NCI-H1092 (cell line): ENCODE measurements at places on chromosomes 16 and 17.

GRCh38 chr17:75011401-75012095, 922 bp upstream of the MRPL58 start:
- no peak for DNase-seq

GRCh38 chr17:35731239-35731916, at the start of gene RASL10B:
TSS of gene RASL10B (plus strand) at chr17:35731639. CDS start at chr17:35735185, 3,546 bp downstream.
- no peak for DNase-seq

GRCh38 chr17:45117334-45117733, 15.0 kb downstream of the PLCD3 start:
- DNase-seq: no peak

- no peak for DNase-seq
Observed at GRCh38 chr16:29641561-29641960, 21.5 kb upstream of the SPN start.

DNA sequence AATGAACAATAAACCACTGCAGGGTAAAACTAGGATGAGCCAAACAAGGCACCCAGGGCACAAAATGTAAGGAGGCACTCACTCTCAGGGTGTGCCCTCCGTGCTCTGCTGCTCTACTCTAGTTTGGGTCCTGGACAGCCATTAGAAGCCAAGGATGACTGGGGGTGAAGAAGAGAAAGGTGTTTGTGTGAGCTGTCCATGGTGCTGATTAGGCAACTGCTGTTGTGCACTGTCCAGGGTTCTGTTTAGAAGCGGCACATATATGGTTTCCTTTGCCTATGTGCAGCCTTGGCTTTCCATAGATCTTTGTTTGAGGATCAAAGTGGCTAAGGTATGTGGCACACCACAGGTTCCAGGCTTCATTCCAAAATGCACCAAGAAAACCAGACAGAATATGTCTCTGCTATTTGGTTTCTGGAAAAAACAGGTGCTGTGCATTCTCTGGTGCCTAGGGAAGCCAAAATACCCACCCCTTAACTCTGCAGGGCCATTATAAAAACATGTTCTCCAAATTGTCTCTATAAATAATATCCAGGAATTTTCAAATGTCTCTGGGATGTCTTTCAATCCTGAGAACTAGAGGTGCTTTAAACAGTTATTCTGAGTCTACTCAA, 123.5 kb downstream of the CBLN1 start:
- DNase-seq: no peak

GRCh38 chr16:73053364-73054124, 5.6 kb upstream of the ZFHX3 start:
- peak; percentile 74 for DNase-seq

- no peak for DNase-seq
Observed at GRCh38 chr17:79658811-79659207, 48.0 kb upstream of the RBFOX3 start.

GRCh38 chr16:65176603-65177002, 54.7 kb upstream of the CDH11 start:
- no peak for DNase-seq

- DNase-seq: no peak
Observed at GRCh38 chr17:73623247-73623646, 21.0 kb downstream of the SDK2 start.

GRCh38 chr17:45248132-45248957, 13.5 kb downstream of the SPATA32 start:
- no peak for DNase-seq

DNA sequence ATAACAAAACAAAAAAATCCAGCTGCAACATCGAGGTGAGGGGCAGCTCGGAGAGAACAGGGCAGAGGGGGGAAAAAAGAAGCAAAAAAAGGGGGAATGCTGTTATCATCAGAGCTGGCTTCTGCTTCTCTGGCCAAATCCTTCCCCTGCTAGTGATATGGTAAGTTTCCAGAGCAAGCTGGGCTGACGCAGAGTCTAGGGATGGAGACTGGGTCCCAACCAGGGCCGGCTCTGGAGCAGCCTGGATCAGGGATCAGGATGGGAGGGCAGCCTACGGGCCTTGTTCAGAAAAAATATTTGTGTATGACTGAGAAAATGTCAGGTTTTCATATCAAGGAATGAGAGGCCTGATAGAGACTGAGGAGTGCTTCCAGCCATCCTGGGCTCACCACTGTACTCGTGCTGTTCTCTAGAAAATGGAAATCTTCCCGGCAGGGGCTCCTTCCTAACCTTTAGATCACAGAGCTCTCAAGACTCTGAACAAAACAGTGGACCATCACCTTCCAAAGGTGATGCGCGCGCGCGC, 726 bp upstream of the C1QTNF1 start:
- DNase-seq: no peak

GRCh38 chr16:65445313-65446260, 323.7 kb upstream of the CDH11 start:
- DNase-seq: no peak

DNA sequence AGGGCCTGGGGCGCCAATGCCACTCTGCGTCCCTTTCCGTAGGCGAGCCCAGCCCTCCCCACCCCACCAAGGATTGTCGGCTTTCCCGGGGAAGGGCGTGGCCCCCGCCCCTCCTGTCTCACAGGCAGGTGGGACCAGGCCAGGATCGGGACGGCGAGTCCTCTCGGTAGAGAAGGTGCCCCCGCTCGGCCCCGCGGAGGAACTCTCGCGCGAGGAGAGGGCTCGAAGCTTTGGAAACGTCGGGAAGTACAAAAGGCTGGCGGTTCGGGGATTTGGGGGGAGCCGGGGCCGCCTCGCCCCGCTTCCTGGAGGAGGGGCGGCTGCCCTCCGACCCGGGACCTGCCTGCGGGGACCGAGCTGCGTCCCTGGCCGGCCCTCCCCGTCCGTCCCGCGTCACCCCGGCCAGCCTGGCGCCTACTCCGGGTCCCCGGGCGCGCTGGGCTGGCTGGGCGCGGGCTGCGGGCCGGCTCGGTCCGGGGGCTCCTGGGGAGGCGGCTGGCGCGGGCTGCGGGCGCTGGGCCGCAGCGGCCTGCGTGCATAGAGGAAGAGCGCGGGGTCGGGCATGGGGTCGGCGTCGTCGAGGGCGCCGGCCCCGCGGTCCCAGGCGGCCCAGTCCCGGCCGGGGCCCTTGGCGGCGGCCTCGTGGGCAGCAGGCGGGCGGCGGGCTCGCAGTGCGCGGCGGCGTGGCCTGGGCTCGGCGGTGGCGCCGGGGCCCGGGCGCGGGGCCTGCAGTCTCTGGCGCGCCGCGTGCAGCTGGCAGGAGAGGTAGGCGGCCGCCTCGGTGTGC, 12.6 kb upstream of the CLUH start:
- no peak for DNase-seq

GRCh38 chr16:83701494-83701893, 106.3 kb upstream of the HSBP1 start:
- DNase-seq: no peak
